ENCODE measurements at places on chromosomes 6 and 20. TPM values are rescaled to one million over a fixed set of nuclear protein-coding genes. Genes with fewer than 3 reads are reported as not detected.

GRCh38 chr20:25054995-25055629 is 2.8 kb downstream of the ACSS1 start:
- no peak overlapping the region for H3K27ac ChIP-seq
- peaks cover 31% of the 10 kb centered on the region for H3K27me3 ChIP-seq
- peak overlapping the region; percentile 78 for H3K4me3 ChIP-seq
- no peak for DNase-seq

GRCh38 chr6:79600812-79601609 is 30.1 kb upstream of the SH3BGRL2 start:
- H3K4me1 ChIP-seq, result no peaks in the 10 kb centered on the region
- H3K4me3 ChIP-seq, result no peak overlapping the region
- H3K36me3 ChIP-seq, result no peaks in the 10 kb centered on the region
- H3K27me3 ChIP-seq, result no peaks in the 10 kb centered on the region

CSNK2B gene
- 308 TPM for total RNA-seq

DNA sequence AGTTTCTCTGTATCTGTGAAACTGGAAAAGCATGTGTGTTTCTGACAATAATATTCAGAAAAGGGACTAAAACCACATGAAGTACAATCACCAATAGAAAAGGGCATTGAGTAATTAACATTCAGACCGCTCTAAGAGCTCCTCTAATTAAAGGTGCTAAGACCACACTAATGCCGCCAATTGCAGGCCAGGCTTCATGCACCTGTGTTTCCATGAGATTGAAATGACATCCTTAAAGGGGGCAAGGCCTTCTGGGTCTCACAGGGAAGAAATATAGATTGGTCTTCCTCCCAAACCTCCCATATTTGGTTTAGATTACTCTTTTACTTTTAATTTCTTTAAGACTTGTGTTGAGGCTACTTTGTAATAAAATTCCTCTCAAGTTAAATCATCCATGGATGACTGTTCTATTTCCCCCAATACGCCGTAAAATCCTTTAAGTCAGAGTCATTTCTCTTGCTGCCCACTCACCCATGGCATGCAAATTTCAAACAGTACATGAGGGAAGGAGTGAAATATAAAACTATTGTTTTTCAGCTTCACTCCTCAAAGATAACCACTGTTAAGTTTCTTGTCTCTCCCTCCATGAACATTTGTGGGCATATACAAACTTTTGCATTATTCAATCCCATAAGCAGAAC is 110.6 kb downstream of the UBE3D start:
- DNase-seq, result no peak
- H3K4me3 ChIP-seq, result no peak overlapping the region
- H3K4me1 ChIP-seq, result no peaks in the 10 kb centered on the region
- H3K27ac ChIP-seq, result no peak overlapping the region
- H3K27me3 ChIP-seq, result no peaks in the 10 kb centered on the region

JPH2 gene
- not detected for total RNA-seq

GRCh38 chr6:22849921-22850320 is 280.6 kb downstream of the HDGFL1 start:
- H3K27me3 ChIP-seq, result no peaks in the 10 kb centered on the region
- no peak overlapping the region for H3K27ac ChIP-seq
- H3K4me3 ChIP-seq, result no peak overlapping the region
- H3K36me3 ChIP-seq, result no peaks in the 10 kb centered on the region
- no peak for DNase-seq

DNA sequence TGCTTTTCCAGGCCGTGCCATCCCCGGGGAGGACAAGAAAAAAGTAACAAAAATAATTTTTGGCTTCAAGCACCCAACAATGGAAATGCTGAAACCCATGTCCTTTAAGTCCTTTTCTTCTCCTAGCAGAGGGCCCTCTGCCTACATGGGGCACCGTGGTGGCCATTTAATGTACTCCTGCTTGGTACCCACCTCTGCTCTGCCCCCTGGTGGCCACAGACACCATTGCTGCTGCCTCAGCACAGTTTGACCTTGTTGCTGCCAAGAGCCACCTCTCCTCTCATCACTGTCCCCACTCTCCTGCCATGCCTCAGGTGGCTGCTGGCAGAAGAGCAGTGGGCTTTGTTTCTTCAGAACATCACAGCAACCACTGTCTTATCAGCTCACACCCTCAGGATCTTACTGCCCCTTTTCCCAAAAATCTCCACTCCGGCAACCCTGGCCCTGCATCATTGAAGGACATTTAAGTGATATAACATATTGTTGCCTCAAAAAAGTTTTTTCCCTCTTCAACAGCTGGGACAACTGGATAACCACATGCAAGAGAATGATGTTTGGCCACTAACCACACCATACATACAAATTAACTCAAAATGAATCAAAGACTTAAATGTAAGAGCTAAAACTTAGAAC is 12.9 kb upstream of the ARMC2 start:
- no peak overlapping the region for H3K4me3 ChIP-seq
- peaks cover 32% of the 10 kb centered on the region for H3K4me1 ChIP-seq
- DNase-seq, result peak; percentile 74
- no peaks in the 10 kb centered on the region for H3K36me3 ChIP-seq
- peaks cover 16% of the 10 kb centered on the region for H3K27me3 ChIP-seq
- H3K27ac ChIP-seq, result no peak overlapping the region
